ENCODE measurements at places on chromosomes 3 and 15.

GRCh38 chr3:75296858-75297257, 367.3 kb upstream of the FRG2C start:
- DNase-seq: no peak

DNA sequence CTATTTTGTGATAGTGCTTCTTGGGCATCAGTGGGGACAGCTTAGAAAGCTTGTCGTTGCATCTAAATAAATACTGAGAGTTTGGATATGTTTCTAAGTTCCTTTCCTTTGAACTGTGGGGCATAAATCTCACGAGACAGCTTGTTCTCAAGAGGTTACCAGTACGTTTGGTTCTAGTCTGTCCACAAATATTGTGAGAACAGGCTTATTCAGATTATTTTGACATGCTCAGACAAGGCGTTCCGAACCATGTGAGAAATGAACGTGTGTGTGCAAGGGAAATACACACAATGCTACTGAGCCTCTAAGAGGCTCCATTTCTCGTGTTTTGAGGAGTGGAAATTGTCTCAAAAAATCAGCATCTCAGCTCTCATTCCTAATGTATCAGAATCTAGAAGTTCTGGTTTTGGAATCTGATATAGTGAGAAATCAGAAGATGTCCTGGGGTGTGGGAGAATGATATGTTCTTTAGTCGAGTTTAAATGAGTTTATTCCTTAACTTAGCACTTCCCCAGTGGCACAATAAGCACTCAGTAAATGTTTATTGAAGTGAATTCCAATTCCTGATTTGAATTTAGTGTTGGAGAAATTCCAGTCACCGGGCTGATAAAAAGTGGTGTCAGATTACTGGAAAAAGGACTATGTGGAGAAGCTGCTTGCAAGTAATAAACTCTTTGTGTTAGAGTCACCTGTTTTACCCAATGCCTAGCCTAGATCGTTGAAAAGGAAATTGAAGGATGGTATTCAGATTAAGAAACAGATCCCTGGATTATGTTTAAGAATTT, 481.5 kb downstream of the LPP start:
- DNase-seq: no peak

- DNase-seq: peak; percentile 91
Measured at GRCh38 chr15:53072077-53072476, 281.9 kb upstream of the ONECUT1 start.

DNA sequence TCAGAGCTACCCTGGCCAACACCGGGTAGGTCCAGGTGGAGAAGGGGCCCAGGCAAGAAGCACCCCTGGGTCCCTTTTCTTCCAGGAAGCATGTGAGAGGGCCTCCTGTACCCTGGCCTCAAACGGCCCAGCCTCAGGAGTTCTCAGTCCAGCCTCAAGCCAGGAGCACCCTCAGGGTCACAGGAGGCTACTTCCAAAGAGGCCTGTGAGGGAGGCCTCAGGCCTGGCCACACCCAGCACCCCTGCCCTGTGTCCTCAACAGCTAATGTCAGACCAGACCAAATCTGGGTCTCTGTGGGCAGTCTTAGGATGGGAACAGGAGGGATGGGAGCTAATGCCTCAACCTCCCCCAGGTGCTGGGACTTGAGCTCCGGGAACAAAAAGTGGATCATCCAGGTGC, 23.5 kb downstream of the PTH1R start:
- no peak for DNase-seq

- DNase-seq: no peak
Measured at GRCh38 chr3:4515916-4516579, 22.9 kb downstream of the ITPR1 start.

DNA sequence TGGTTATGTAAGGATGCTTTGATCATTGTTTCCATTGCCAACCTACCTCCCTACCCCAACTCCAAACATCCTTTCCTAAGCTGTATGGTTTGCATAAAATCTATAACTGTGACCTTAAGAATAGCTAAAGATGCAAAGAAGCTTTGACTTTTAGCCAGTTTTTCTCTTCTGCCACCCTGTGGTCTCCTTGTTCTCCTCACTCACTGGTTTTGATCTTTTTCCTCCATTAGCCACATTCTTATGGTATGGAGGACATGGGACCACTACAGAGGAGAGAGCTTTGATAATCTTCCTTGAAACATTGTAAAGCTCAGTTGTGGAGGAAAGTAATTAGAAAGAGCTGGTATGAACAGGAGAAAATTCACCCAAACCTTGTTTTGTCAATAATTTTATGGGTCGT, 115.9 kb downstream of the NEK11 start:
- DNase-seq: no peak

GRCh38 chr3:62229211-62229610, 144.1 kb downstream of the FEZF2 start:
- DNase-seq: peak; percentile 23

GRCh38 chr3:138477801-138478200, 43.4 kb downstream of the ESYT3 start:
- DNase-seq: no peak

DNA sequence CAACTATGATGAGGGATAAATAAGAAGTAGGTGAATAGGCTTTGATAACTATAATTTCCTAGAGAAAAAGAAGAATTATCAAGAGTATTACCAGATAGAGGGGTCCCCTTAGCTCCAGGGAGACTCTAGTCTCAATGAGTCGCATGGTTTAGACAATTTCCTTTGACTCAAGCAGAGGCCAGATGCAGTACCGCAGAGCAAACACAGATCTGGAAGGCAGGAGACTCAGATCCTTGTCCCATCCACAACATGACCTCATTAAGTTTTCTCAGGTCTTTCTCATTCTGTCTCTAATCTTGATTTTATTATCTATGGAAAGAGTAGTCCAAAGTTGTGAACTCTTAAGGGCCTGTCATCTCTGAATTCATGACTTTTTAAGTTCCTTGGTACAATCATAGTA, 987.9 kb downstream of the NTRK3 start:
- no peak for DNase-seq

GRCh38 chr3:48084170-48084569, 68.0 kb upstream of the MAP4 start:
- no peak for DNase-seq

DNA sequence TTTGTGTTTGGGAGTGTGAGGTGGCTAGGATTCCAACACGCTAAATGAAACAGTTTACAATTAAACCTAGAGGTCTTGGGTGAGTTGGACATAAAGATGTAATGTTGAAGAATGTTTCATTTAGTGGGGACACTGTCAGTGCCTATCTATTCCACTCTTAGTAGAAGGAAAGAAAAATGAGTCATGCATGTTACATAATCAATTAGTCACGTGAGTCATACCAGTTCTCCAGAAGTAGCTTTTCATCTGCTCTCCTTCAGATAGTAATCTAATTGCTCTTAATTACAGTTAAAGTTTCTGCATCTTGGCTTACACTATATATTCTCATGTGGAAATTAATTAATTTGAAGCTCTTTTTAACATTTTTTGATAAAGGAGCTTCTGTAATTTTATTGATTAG, 115.7 kb upstream of the P2RY1 start:
- DNase-seq: no peak

- no peak for DNase-seq
Measured at GRCh38 chr3:188242436-188243123, 88.6 kb downstream of the LPP start.

GRCh38 chr3:124037326-124037725, 45.4 kb upstream of the ROPN1 start:
- no peak for DNase-seq

DNA sequence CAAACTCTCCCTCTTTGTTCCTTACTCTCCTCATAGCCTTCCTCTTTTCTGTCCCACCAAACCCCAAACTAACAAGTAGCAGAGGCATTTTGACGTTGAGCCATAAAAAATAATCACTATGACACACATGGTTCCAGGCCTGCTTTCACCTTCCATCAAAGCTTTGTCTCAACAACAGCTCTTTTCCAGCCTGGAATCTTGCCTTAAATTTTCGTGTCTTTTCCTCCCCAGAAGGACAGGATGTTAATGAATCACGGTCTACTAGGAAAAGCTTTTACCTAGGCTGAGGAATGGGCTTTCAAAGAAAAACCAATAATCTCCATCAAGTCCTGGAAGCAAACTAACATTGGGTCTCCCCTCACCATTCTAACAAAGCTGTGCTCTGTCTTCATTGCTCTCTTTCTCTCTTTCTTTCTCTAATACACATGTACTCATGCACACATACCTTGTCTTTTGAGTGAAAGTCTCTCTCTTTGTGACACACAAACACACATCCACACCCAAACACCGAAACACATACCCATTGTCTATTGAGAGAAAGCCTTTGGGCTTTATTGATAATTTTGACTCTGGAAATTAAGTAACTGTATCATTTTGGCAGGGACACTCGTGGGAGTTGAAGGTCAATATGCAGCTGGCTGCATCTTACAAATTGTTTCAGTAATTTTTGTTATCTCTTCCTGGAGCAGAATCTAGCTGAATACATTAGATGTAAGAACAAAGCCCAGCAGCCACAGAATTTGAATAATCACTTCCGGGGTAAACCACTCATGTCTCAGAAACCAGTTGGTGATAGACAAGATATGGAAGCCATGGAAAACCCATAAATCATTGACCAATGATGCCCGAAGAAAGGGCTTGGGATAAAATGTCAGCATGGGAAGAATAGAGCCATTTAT, 107.4 kb upstream of the SLC4A7 start:
- no peak for DNase-seq

- no peak for DNase-seq
Measured at GRCh38 chr3:142779591-142779990, 55.8 kb downstream of the TRPC1 start.

DNA sequence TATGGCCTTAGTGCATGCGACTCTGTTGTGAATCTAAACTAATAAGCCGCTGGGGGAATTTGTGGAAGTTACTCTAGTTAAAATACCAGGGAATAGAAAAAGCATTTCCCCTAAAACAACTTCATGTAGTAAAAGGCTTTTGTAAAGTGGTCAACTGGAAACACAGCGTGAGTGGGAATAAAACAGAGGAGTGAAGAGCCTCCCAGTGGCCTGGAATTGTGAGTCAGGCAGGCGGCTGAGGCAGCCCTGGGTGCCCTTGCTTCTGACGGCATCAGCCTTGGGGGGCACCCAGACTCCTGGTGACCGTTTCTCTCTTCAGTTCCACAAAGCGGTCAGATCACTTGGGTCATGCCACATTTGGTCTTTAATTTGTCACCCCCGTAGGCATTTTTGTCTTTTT, 108.4 kb downstream of the GHSR start:
- no peak for DNase-seq

DNA sequence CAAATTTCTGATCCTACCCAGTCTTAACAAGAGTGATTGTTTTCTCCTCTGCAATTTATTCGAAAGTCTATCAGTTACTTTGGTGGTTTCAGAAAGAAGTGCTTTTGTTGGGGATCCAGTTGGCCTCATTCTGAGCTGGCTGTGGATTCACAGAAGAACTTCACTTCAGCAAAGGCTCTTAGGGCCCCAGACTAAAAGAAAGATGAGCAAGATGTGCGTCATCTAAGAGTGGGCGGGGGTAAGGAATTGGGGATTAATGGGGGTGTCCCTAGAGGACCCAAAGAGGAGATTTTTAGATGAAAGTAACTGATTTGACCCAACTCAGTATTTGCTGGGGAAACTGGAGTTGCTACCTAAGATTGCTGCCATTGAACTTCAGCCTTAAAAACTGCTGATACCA, 63.9 kb upstream of the TSEN2 start:
- no peak for DNase-seq

GRCh38 chr3:13461169-13462124, 18.7 kb upstream of the HDAC11 start:
- peak; percentile 84 for DNase-seq

GRCh38 chr3:105933871-105934270, 65.1 kb upstream of the CBLB start:
- no peak for DNase-seq

- no peak for DNase-seq
Measured at GRCh38 chr3:144129536-144130214, 158.1 kb downstream of the DIPK2A start.

GRCh38 chr3:14143271-14144225, 18.7 kb downstream of the TMEM43 start:
- DNase-seq: no peak

DNA sequence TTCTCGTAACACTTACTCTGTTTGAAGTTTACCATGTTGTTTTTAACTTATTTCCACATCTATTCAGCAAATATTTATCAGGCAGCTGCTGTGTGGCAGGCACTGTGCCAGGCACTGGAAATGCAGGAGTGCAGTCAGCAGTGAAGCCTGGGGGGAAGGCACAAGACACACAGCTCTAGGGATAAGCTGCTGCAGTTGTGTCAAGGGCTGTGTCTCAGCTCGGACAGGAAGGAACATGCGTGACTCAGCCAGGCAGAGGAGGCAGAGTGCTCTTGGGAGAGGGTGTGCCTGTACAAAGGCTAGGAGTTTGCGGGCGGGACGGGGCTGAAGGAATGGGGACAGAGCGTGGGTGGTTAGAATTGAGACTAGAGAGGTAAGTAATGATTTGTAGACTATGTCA, 24.7 kb downstream of the LYSMD4 start:
- no peak for DNase-seq

- no peak for DNase-seq
Measured at GRCh38 chr3:10365791-10366190, 44.9 kb upstream of the SEC13 start.

DNA sequence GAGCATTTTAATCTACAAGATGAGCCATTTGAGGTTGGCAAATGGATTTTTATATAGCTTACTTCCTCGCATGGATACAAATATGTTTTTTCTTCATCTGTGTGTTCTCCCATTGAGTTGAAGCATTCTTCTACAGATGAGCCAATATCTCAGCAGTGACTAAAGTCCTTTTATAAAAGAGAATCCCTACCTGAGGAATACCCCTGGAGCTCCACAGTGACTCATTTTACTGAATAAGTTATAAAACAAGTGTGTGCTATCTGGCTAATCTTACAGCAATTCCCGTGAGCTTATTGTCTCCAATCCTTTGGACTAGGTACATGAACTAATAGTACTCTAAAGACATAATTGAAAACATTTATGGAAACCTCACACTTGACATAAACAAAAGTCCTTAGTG, 354.2 kb upstream of the BCHE start:
- DNase-seq: no peak
